ENCODE measurements at places on chromosomes 6 and 20.

- DNase-seq, result no peak
Observed at GRCh38 chr6:63415286-63415685, 95.5 kb upstream of the LGSN start.

DNA sequence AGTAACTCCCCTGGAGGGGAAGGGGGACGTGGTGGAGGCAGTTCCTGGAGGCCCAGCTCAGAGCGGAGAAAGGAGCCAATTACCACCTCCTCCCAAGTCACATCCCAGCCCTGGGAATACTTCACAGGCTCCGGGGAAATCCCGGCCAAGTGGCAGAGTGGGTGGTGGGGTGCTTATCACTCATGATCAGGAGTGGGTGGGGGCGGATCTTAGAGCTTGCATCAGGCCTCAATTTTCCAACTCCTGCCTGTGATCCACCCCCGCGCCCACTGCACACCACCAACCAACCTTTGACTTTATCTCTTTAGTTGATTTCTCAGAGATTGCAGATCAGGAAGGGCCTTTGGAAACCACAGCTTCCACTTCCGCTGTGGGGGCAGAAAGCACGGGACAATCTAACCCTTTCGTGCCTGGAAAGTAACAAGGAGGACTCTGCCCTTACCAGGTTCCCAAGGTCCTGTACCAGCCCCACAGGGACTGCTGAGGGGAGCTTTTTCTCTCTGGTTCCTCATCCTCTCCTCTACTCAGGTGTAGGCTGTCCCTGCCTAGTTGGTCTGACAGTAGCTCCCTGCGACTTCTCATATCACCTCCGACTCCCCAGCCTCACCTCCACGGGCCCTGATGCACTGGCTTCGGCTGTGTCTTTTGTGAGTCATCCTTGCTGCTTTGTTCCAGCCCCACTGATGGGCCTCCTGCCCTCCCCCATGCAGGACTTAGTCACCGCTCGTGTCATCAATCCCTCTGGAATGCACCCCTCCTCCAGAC is 24.9 kb upstream of the IER3 start:
- DNase-seq, result no peak

DNA sequence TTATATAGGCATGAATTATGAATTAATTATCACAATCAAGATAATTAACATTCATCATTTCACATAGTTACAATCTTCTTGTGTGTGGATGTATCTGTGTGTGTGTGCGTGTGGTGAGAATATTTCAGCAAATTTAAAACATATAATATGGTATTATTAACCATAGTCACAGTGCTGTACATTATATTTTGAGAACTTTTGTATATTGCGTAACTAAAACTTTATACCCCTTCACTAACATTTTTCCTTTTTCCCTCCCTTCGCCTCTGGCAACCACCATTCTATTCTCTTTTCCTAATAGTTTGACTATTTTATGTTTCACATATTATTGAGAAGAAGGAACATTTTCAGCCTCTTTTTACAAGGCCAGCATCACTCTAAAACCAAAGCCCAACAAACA is 176.8 kb downstream of the HTR1B start:
- DNase-seq, result no peak

DNA sequence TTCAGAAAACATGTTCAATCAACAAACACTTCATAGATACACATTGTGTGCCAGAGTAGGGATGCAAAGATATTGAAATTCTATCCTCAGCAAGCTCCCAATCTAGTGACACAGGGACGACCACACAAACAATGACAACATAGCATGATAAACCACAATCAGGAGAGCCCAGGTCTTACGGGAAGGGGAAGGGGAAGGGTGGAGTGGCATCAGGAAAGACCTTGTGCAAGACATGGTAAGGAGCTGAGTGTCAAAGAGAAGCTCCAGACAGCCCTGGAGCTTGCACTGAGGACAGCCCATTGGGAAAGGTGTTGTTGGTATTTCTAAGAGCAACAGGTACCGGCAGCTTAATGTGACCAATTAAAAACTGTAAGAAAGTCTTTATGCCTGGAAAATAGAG is 103.6 kb downstream of the PDE7B start:
- DNase-seq, result no peak

DNA sequence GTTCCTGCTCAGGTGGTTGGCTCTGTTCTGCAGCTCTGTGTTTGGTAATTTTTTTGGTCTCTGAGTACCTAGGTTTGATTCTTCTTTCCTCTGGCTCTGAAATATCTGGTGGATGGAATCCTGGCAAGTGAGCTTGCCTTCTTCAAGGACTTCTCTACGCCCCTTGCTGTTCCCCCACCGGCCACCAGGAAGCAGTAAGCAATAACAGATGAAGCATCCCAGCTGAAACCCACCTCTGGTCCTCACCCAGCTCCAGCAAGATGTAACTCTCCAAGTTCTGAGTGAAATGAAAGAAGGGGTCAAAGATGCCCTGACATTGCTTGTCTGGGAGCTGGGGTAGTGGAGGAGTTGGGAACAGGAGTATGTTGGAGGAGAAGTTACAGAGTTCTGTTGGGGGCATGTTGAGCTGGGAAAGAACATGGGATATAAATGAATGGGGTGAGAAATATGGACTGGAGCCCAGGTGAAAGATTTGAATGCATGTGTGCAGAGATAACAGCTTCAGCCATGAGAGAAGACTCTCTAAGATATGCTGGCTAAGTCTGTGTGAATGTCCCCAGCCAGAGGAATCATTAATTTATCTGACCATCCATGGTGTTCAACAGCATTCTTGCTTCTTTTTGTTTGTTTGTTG is 51.3 kb upstream of the GLP1R start:
- peak; percentile 19 for DNase-seq

DNA sequence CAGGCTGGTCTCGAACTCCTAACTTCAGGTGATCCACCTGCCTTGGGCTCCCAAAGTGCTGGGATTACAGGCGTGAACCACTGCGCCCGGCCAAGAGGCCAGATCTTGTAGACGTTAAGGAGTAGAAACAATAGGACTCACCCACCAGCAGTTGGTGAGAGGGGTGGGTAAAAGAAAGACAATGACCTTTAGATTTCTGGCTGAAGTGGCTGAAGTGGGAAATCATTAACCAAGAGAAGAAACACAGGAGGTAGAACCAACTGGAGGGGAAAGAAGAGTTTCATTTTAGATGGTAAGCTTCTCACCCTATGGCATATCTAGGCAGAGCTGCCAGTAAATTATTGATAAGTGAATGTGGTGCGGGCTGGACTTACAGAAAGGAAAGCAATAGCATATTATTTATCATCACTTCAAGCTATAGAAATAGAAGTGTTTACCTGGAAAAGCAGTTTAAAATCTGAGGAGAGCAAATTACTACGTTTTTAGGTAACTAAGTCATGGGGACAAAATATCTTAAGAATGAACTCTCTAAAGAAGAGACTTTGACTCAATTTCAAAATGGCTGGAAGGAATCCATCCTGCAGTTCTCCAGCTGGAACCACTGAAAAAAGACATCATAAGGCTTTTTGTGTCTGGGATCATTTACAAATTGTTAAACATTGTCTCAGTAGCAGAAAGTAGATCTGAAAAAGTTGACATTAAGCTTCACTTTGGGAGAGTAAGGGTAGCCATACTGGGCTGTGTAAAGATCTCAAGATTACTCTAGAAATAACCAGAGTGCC is 109.6 kb downstream of the ALDH8A1 start:
- peak; percentile 10 for DNase-seq

GRCh38 chr20:34883087-34883688 is 6.8 kb downstream of the ACSS2 start:
- no peak for DNase-seq

- peak; percentile 54 for DNase-seq
Observed at GRCh38 chr6:39865011-39865888, 69.0 kb downstream of the MOCS1 start.

DNA sequence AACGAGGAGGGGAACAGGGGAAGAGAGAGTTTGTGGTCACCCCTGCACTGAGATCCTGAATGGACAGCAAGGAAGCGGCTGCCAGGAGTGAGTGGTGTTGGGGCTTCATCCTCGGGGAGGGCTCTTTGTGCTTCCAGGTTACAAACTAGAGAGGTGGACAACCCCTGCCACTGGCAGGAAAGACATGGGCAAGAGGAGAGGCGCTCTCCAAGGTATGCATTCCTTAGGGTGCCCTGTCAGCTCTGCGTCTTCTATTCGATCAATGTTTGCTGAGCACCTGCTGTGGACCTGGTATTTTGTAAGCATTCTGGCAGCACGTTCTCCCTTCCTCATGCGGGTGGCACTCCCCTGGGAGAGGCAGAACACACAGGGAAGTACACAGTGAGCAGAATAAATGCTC is 93.6 kb downstream of the CDH4 start:
- no peak for DNase-seq

DNA sequence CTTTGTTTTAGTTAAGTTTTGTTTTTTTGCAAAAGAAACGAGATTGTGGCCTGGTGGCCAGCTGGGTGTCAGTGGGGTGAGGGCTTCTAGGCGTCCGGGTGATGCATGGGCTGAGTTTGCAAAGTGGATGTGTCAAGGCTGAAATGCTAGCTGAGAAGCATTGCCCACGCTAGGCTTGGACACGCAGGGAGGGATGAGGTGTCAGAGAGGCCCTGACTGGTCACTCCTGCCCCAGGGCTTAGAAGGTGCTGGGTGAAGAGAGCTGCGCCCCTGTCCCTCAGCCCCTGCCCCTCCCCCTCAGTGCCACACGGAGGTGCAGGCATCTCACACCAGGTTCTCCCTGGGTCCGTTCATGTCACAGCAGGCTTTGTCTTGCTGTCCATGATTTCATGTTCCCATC is 8.1 kb downstream of the OSBPL2 start:
- DNase-seq, result no peak

- DNase-seq, result no peak
Observed at GRCh38 chr20:51003753-51004152, 19.2 kb downstream of the KCNG1 start.

- DNase-seq, result no peak
Observed at GRCh38 chr6:42320762-42321161, 103.1 kb upstream of the MRPS10 start.

- no peak for DNase-seq
Observed at GRCh38 chr6:69791065-69791471, 5.7 kb downstream of the LMBRD1 start.

DNA sequence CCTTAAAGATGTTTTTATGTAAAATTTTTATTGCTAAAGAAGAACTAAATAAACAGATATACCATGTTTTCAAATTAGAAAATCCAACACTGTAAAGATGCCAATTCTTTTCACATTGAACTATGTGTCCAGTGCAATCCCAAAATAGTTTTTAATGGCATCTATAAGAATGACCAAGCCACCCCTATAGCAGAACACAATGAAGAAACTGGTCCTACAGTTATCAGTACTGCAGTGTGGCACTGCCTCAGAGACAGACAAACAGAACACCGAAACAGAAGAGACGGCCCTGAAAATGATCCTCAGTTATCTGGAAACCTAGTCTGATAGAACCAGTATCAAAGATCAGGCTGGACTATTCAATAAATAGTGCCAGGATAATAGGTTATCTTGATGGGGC is 41.9 kb downstream of the KIF13A start:
- DNase-seq, result no peak

DNA sequence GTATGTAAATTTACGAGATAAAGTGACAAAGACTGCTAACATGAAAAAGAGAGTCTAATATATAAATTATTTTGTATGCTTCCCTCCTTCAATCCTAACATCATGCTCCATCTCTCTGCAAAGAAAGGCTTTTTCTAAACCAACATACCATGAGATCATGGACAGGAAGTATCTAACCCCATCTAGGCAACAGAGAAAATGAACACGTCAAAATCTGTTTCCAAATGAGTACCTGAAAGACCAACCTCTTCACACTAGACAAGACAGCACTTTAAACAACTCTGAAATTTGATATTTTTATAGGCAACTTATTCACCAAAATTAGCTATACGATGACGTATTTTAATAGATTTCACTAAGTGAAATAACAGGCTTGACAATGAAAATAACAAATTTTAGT is 54.6 kb downstream of the MAN1A1 start:
- DNase-seq, result no peak

- DNase-seq, result peak; percentile 89
Observed at GRCh38 chr6:6811128-6812009, 222.8 kb downstream of the LY86 start.

- no peak for DNase-seq
Observed at GRCh38 chr6:52307900-52308372, 23.4 kb upstream of the MCM3 start.

- no peak for DNase-seq
Observed at GRCh38 chr20:15756754-15757115, 816.5 kb downstream of the KIF16B start.

DNA sequence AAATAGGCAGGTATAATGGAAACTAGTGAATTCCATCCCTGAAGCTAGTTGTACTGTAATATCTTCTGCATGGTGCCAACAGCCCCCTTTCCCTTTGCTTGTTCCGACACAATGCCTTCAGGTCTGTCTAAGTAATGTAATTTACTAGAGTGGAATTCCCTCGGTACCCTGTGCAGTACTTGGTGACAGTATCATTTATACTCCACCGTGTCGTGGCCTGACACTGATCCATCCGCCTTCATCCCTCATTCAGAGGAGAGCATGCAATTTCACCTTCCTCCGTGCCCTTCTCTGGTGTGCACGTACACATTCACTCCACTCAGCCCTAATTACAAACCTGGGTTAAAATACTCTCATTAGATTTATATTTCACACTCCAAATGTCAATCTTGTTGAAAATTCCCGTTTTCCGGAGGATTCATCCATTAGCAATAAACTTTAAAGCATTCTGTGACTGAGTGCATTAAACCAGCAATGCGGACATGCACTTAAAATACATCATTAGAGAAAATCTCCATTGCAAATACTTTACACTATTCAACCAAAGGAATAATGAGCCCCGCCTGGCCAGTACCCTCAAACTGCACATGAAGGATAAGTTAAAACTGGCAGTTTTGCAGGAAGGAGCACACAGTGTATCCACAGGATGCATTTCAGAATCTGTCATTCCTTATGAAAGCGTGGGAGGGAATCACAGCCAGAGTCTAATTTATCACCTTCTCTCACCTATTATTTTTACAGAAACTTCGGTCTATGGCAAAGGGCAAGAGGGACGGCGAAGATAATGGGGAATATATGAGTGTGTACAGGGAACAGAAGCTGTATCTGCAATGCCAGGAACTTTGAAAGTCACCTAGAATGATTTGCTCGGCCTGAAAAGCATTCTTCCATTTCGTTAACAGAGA is 182.5 kb downstream of the GJA10 start:
- no peak for DNase-seq

GRCh38 chr6:96610019-96610418 is 47.1 kb downstream of the FHL5 start:
- DNase-seq, result no peak

GRCh38 chr6:2216794-2217383 is 28.5 kb downstream of the GMDS start:
- DNase-seq, result no peak

DNA sequence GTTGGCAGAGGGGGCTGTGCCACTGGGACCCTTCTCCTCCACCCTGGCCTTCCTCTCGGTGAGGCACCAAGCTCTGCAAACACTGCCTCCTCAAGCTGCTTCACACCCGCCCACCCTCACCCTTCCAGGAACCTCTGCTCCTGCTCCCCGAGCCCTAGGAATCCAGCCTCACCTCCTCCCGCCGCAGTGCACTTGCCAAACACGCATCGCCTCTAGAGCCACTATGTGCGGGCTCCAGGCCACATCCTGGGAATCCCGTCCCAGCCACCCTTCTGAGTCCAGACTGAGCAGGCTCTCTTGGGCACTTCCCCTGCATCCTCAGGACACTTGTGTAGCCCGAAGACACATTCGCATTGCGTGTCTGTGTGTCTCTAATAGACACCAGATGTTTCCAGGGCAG is 18.5 kb downstream of the PSMG4 start:
- DNase-seq, result no peak

GRCh38 chr20:24684421-24684871 is 215.0 kb downstream of the SYNDIG1 start:
- no peak for DNase-seq

Data from left colon (tissue), 2 donors.